Activated CD4-positive, alpha-beta T cell treated with anti-CD3 and anti-CD28 coated beads, Interleukin-2, amount 50 U/mL, for 48 hours (primary cell): ENCODE measurements at places on chromosomes 1 and 21.
A peak's percentile ranks its signal among the peaks of the same experiment; 100 is the strongest.

- no peak for DNase-seq
Measured at GRCh38 chr1:19650416-19651140, 6.5 kb downstream of the NBL1 start.

DNA sequence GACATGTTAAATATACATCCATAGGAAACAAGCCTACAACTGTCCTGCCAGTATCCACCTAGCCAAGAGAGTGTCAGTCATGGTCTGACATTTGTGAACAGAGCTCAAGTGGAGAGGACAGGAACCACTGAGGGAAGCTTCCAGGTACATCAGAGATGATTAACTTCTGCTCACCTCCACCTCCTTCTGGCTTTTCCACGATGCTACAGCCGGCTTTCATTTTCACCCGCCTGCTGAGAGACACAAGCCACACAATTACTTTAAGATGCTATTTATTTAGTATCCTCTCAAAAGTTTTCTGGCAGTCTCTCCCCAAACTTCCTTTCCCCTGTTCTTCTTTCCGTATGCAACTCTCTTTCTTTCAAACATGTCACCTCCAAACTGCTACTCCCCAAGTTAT is 2.1 kb downstream of the ETV3 start:
- DNase-seq, result no peak

DNA sequence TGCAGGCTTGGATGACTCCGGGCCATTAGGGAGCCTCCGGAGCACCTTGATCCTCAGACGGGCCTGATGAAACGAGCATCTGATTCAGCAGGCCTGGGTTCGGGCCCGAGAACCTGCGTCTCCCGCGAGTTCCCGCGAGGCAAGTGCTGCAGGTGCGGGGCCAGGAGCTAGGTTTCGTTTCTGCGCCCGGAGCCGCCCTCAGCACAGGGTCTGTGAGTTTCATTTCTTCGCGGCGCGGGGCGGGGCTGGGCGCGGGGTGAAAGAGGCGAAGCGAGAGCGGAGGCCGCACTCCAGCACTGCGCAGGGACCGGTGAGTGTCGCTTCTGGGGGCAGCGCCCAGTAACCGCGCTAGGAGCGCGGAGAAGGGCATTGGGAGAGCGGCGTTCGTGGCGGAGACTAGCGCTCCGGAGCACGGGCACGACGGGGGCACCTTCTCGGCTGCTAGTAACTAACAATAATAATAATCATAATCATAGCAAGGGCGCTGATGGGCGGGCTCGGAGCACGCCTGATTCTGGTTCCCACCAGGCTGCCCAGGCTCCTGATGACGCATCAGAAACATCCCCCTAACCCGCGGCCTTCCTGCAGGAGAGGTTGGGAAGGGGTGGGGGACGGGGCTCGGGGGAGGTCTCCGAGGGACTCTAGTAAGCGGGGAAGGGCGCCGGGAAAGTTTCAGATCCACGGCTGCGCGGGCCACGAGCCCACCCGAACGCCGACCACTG is at the start of gene MX1:
MX1 (plus strand) TSS at position 286 of the 722 bp plus-strand sequence. CDS start 5,832 bp downstream, outside the sequence.
- DNase-seq, result peak; percentile 82

DNA sequence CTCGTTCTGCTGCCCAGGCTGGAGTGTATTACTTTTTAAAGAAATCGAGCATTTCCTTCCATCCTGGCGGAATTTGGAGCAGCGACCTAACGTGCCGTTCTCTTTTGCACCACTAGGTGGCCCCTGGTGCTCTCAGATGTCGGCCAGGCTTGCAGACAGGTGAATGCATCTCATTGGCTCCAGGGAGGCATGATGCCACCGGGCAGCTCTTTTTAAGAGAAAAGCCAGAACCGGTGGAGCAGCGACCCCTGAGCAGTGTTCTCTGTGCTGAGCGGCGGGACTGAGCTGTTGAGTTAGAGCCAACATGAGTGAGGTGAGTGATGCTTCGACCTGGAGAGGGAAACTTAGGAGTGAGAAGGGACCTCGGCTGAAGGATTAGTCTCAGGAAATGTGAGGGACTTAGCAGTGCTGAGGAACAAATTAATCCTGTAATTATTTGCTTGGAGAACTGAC is at the start of gene PCP4:
PCP4 (plus strand) TSS at position 241 of the 453 bp plus-strand sequence; CDS start at position 305, 64 bp downstream.
- peak; percentile 52 for DNase-seq

- DNase-seq, result no peak
Measured at GRCh38 chr1:19814681-19815503, at the start of gene RNF186. Gene RNF186 (minus strand): TSS chr1:19815283. CDS start chr1:19815101, 182 bp downstream.

DNA sequence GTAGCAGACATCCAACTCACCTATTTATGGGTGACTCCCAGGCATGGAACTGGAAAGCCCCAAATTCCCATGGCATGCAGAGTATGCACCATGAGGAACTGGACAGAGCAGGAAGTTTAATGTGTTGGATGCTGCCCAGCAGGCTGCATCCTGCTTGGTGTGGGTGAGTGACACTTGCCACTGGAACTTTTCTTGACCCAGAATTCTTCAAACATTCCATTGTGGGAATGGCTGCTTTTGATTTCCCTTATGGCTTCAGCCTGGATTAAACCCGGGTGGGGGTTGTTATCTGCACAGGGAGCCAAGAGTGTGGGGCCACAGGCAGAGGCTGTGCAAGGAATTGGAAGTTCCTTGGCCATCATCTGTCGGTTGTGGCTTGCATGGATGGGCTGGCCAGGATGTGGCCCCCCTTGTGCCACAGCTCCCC is 26.9 kb upstream of the BACE2 start:
- no peak for DNase-seq
